T-helper 2 cell treated with Interferon-gamma antibody and Interleukin-4, amounts not matched to agents 100 ng/mL and 5 ng/mL, for 36 hours (primary cell): ENCODE measurements at places on chromosomes 4 and X. TPM values are rescaled to one million over a fixed set of nuclear protein-coding genes. Genes with fewer than 3 reads are reported as not detected.

The IBSP gene
- total RNA-seq: not detected in 2 replicates

The MAGEB2 gene
- total RNA-seq: not detected in 2 replicates

The RGN gene
- total RNA-seq: not detected in 2 replicates

The ARMCX5 gene
- 7.5 TPM in 2 replicates for total RNA-seq

The RCHY1 gene
- total RNA-seq: 24.2 and 24.9 TPM in 2 replicates

The RNF212 gene
- 0.68 and 1.2 TPM in 2 replicates for total RNA-seq

The BEND2 gene
- not detected in 2 replicates for total RNA-seq

The SLC4A4 gene
- total RNA-seq: 1.8 and 1.9 TPM in 2 replicates

The EFNB1 gene
- 5.5 TPM in 2 replicates for total RNA-seq

The HTR2C gene
- total RNA-seq: not detected in 2 replicates

The AFP gene
- not detected in 2 replicates for total RNA-seq

The FAM3A gene
- total RNA-seq: 30.5 and 32.4 TPM in 2 replicates

The HPGDS gene
- total RNA-seq: 3.2 and 4.4 TPM in 2 replicates

The APELA gene
- total RNA-seq: not detected in 2 replicates

The PTPN13 gene
- total RNA-seq: 0.18 and 0.34 TPM in 2 replicates

The RTL3 gene
- total RNA-seq: 0.07 TPM in 1 of 2 replicates, not detected in the other
